Panc1 (cell line): ENCODE measurements at places on chromosomes 11 and 22. TPM values are rescaled to one million over a fixed set of nuclear protein-coding genes. Genes with fewer than 3 reads are reported as not detected.

GRCh38 chr22:44211946-44212930 is 31.5 kb downstream of the PARVG start:
- no peaks in the 10 kb centered on the region for H3K27me3 ChIP-seq
- no peak overlapping the region for H3K27ac ChIP-seq
- no peaks in the 10 kb centered on the region for H3K4me1 ChIP-seq
- DNase-seq: no peak
- H3K36me3 ChIP-seq: no peaks in the 10 kb centered on the region

DNA sequence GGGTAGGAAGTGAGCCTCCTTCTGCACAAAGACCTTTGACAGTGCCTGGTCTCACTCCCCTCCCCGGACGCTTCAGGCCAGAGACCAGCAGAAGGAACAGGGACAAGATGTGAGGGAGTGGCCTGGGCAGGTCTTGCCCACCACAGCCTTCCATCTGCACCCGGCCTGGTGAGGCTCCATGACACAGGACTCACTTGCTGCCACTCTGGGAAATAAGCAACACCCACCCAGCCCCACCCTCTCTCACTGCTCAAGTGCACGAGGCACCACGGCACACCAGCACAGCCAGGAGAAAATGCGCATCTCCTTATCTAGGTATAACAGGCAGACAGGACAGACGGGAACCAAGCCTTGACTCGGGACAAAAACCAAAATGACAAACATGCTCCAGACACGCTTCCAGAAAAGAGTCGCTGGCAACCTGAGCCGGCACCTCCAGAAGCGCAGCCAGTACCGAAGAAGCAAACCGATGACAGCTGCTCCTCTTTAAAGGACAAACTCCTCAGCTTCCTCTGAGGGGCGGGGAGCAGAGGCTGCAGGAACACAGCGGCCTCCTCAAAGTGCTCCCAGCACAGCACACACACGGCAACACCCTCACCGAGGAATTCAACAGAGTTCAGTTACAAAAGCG is 41.7 kb downstream of the BRD1 start:
- no peak overlapping the region for H3K4me3 ChIP-seq
- no peaks in the 10 kb centered on the region for H3K27me3 ChIP-seq
- H3K27ac ChIP-seq: no peak overlapping the region

- no peaks in the 10 kb centered on the region for H3K36me3 ChIP-seq
- H3K4me3 ChIP-seq: no peak overlapping the region
- no peaks in the 10 kb centered on the region for H3K27me3 ChIP-seq
These were observed 94.9 kb downstream of the MORC2 start for GRCh38 chr22:30873661-30874060.

Gene LIN7C
- total RNA-seq: 44.2 TPM

Gene PHOX2A
- total RNA-seq: not detected

GRCh38 chr11:12376259-12377081 is 901 bp upstream of the PARVA start:
- H3K4me3 ChIP-seq: peak overlapping the region; percentile 59; the same call in 1 of the 2 replicates
- no peaks in the 10 kb centered on the region for H3K27me3 ChIP-seq
- H3K27ac ChIP-seq: peak overlapping the region; percentile 77
- H3K36me3 ChIP-seq: no peaks in the 10 kb centered on the region
- peaks cover 6% of the 10 kb centered on the region for H3K4me1 ChIP-seq
- no peak for DNase-seq

GRCh38 chr11:10211470-10211869 is 82.5 kb downstream of the SBF2 start:
- DNase-seq: no peak
- no peaks in the 10 kb centered on the region for H3K27me3 ChIP-seq
- H3K27ac ChIP-seq: no peak overlapping the region
- H3K4me3 ChIP-seq: no peak overlapping the region
- peaks cover 24% of the 10 kb centered on the region for H3K4me1 ChIP-seq
- H3K36me3 ChIP-seq: no peaks in the 10 kb centered on the region

DNA sequence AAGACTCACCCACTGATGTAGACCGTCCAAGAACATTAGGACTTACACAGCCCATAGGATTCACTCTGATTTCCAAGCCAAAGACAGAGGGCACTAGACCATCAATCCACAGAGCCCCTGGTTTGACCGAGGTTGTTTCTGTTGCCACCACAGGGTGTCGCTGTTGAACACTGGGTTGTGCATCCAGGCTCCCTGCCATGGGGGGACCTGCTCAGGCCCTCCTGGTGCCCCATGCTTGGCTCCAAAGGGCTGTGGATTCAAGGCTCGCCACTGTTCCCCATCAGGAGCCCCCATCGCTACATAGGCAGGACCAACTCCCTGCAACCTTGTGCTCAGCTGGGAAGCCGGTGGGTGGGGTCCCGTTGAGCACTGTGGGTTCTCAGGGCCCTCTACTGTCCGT is 128.0 kb upstream of the ANO1 start:
- H3K4me1 ChIP-seq: peaks cover 15% of the 10 kb centered on the region
- H3K36me3 ChIP-seq: no peaks in the 10 kb centered on the region
- H3K27ac ChIP-seq: peak overlapping the region; percentile 40; the same call in 1 of the 2 replicates
- H3K27me3 ChIP-seq: no peaks in the 10 kb centered on the region

Gene POU2AF2
- total RNA-seq: not detected

- DNase-seq: no peak
- no peaks in the 10 kb centered on the region for H3K4me1 ChIP-seq
- no peaks in the 10 kb centered on the region for H3K36me3 ChIP-seq
- H3K27ac ChIP-seq: no peak overlapping the region
- no peaks in the 10 kb centered on the region for H3K27me3 ChIP-seq
These were observed 4.6 kb downstream of the ASCC2 start for GRCh38 chr22:29833392-29833965.

DNA sequence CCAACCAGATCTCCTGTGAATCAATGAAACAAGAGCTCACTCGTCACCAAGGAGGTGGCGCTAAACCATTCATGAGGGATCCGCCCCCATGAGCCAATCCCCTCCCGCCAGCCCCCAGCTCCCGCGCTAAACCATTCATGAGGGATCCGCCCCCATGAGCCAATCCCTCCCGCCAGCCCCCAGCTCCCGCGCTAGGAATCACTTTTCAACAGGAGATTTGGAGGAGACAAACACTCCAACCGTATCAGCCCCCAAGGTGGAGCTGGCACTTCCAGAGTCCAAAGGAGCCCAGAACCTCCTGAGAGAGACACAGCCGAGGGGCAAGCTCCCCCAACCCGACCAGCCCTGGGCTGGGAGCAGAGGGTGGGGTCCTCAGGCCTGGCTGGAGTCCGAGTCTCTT is 40.9 kb upstream of the PRR5 start:
- peaks cover 5% of the 10 kb centered on the region; the same call in 1 of the 2 replicates for H3K4me1 ChIP-seq
- no peaks in the 10 kb centered on the region for H3K36me3 ChIP-seq
- H3K27ac ChIP-seq: no peak overlapping the region
- no peak overlapping the region for H3K4me3 ChIP-seq

Gene OLFML1
- not detected for total RNA-seq

DNA sequence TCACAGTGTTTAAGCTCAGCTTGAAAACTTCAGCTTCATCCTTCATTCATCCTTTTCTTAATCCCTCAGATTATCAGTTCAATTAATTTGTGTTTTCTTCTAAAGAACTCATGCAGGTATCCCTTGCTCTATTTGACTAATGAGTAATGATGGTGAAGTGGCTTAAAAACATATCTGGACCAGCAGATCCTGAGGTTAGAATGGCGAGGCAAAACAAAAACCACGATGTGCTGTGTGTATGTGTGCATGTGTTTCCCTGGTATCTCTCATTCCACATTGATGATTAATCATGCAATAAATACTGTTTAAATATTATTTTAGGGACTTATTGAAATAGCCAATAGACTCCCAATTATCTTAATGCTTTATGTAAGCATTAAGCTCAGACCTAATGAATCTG is 437.0 kb downstream of the DYNC2H1 start:
- no peak for DNase-seq
- no peak overlapping the region for H3K27ac ChIP-seq
- no peaks in the 10 kb centered on the region for H3K4me1 ChIP-seq
- H3K36me3 ChIP-seq: no peaks in the 10 kb centered on the region
- no peak overlapping the region for H3K4me3 ChIP-seq
- H3K27me3 ChIP-seq: no peaks in the 10 kb centered on the region

DNA sequence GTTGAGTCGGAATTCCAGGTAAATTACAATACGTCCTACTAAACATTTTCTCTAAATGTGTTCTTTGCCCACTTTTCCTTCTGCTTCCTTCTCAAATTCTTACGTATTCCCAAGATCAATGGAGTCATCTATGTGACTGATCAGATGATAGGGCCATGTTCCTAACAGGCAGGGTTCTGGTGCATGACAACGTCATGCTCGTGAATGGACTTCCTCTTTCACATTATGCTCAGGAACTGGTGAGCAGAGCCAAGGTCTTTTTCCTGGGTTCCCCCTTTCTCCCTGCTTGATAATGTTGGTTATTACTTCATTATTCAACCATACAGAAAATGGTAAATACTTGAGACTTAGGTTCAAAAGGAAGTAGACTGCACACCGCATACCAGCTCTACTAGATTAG is 789.4 kb downstream of the OPCML start:
- no peak overlapping the region for H3K27ac ChIP-seq
- H3K4me3 ChIP-seq: no peak overlapping the region
- H3K36me3 ChIP-seq: no peaks in the 10 kb centered on the region
- no peaks in the 10 kb centered on the region for H3K27me3 ChIP-seq
- no peak for DNase-seq

Gene CLP1
- 17.7 TPM for total RNA-seq
